ENCODE measurements at places on chromosomes 1 and 21.

GRCh38 chr1:55305735-55306134 lies 90.6 kb upstream of the USP24 start:
- no peak for DNase-seq

- DNase-seq: no peak
These were observed 5.8 kb upstream of the LRRC8D start for GRCh38 chr1:89815040-89815439.

DNA sequence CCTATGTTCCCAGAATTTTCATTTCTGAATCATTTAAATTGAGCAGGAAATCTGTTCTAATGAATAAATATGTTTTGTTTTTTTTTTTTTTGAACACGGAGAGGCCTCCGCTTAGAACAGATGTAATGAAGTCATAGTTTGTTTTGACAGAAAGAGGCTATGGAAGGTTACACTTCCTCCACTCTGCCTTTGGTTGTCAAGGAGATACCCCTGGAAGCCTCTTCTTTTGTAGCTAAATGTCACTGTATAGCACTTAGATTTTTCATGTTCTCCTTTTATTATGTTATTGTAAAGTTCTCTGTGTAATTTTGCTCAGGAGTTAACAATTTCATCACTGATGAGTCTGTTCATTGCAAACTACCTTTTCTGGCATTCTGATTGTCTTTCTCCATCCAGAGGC lies 22.7 kb upstream of the GNG12 start:
- no peak for DNase-seq

DNA sequence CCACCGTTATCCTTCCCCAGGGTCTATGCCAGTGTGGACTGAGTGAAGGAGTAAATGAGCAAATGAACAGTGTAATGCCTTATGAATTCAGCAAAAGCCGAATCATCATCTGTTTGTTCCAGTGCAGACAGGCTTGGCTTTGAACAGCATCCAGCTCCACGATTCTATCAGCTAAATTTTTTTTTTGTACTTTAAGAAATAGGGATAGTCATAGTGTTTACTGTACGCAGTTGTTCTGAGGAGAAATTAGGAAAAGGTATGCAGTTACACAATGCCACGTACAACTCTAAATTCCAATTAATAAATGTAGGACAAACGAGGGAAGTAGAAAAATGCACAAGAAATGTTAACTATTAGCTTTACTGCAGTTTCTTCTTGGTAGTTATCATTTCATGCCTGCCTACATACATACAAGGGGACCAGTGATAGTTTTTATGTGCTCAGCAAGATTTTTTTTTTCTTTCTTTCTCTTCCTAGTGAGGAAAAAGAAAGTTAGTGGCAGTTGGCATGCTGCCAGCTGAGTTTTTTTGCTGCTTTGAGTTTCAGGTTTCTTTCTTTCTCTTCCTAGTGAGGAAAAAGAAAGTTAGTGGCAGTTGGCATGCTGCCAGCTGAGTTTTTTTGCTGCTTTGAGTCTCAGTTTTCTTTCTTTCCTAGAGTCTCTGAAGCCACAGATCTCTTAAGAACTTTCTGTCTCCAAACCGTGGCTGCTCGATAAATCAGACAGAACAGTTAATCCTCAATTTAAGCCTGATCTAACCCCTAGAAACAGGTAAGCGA lies at the start of gene IFI44L:
Gene IFI44L (plus strand): TSS at position 646 of the 777 bp plus-strand sequence. CDS start 7,468 bp downstream, outside the sequence.
- no peak for DNase-seq

DNA sequence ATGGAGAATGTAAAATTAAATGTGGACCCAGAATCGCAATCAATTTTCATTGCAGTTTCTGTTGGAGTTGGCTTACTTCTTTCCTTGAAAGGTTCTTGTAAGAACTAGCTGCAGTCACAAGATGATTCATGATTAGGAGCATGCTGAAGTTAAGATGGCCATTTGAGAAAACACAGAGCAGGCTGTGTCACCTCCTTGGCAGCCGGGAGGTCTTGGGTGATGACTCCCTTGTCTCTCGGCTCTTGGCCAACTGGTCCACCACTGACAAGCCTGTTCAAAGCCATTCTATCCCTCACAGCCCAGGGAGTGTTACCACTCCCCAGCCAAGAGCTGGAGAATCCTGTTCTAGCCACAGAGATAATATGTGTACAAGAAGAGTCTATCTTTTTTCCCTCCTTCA lies 40.6 kb downstream of the OPTC start:
- DNase-seq: no peak

DNA sequence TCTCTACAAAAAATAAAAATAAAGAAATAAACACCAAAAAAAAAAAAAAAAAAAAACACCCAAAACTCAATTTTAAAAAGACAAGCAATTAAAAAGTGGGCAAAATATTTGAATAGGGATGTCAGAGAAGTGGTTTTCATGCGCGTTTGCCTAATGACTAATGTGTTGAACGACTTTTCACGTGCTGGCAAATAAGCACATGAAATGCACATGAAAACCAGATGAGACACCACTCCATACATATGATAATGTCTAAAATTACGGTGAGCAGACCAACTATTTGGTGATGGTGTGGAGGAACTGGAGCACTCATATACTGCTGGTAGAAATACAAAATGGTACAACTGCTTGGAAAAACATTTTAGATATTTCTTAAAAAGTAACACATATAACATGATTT lies 39.4 kb upstream of the UHMK1 start:
- no peak for DNase-seq

DNA sequence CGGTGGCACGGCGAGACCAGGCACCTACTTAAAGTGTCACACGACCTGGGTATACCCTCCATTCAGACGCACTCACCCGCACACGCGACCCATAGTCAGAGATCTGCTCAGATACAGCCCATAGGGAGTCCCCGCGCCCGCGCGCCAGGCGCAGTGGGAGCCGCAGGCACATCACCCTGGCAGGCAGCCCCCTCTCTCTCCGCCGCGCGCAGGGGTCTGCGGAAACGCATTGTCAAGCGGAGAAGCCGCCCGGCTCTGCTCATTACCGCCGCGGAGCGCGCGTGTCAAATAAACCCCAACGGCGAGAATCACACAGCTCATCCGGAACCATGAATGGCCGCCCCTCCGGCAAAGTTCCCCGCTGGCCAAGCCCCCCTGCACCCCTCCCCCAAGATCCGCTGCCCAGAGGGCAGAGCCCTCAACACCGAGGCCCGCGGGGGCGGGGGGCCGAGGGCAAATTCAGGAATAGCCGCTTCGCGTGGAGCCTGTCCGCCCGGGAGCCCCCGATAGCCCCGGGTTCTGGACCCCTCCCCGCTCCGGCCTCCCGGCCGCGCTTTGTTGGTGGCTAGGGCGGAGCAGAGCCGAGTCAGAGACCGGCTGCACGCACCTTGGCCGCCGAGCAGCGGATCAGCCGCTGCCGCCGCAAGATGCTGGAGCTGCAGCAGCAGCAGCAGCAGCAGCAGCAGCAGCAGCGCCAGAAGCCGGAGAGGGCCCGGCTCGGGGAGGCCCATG lies 522 bp downstream of the LRP8 start:
- DNase-seq: peak; percentile 37

DNA sequence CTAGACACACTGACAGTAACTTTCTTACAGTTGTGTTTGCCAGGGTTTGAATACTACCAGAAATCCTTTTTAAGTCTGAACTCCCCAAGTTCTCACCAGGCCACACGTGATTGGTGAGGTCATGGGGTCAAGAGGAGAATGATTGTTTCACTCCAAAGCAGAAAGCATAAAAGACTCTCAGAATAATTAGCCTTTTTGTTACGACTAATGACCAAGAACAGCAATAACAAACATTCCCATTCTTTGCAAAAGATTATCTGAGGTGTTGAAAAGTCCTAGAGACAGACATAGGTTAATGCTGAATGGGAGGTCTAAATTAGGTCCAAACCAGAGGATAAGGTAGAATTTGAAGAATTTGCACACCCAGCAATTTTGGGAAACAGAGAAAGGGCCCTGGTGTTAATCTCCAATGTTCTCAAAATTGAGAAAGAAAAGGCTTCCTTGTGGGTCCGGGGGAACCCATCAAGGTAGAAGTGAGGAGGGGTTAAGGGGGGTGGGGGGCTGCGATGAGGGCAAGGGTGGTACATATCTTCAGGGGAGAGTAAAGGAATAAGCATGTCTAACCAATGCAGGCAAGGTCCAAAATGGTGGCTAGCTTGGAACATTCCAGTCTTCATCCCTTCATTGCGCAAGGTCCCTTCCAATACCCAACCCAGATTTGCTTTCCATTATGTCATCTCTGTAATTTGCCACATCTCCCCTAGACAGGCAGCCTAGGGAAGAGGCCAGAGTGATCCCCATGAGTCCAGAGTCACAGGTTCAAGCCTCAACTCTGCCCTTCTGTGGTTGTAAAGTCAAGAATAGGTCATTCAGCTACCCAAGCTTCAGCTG lies 74.6 kb upstream of the NFIA start:
- no peak for DNase-seq

- no peak for DNase-seq
These were observed 10.7 kb downstream of the RAB42 start for GRCh38 chr1:28602536-28603439.

- DNase-seq: no peak
These were observed 132.6 kb upstream of the DUSP10 start for GRCh38 chr1:221874285-221875003.
